ENCODE measurements at places on chromosomes 5 and 9.

DNA sequence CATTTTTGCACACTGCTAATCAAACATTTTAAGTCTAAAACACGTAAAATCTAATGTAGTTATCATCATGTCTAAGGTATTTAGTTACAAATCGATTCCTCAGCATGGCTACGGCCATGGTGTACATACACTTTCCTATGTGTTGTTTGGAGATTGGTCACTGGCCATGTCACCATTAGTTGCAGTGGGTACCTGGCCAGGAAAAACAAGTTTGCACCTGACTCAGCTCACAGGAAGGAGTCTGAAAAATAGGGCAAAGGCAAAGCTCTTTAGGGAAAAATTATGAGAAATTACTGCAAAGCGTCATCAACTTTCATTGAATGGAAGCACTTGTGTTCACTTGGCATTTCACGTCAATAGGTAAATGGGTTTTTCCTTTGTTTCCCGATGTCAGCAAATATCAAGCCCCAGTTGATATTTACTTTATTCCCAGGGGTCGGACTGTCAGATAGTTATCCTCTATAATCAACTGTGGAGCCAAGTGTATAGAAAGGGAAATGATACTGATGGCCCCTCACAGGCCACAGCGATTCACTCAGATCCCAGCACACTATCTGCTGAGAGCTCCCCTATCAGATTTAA lies 626.0 kb upstream of the ADAMTS16 start:
- no peak for DNase-seq

- no peak for DNase-seq
Measured at GRCh38 chr5:147675168-147675567, 107.4 kb downstream of the JAKMIP2 start.

- DNase-seq, result no peak
Measured at GRCh38 chr9:112029921-112030444, 133.4 kb downstream of the UGCG start.

GRCh38 chr5:54120473-54120872 lies 189.9 kb downstream of the ARL15 start:
- DNase-seq, result no peak

- no peak for DNase-seq
Measured at GRCh38 chr9:116144038-116144437, 9.6 kb upstream of the PAPPA start.

GRCh38 chr5:44568519-44568918 lies 179.3 kb upstream of the FGF10 start:
- DNase-seq, result no peak

DNA sequence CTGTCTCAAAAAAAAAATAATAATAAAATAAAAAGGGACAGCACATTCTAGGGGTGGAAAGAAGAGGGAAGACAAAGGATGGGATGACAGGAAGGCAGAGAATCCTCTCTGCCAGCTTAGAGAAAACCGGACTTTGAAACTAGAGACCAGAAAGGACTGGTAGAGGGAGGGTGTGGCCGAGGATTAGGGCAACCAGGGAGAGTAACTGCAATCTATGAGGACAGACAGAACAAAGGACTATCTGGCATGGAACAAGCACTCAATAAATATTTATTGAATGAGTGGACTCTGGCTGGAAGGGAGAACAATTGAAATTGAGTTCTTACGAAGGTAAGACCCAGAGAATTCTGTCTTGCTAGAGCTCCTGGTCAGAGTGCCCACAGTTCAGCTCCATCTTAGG lies 2.4 kb downstream of the GBA2 start:
- DNase-seq, result no peak

All from head of caudate nucleus (tissue), 42 donors.